Tibial artery (tissue), 4 donors: ENCODE measurements at places on chromosomes 4 and X.

- DNase-seq = no peak
Observed at GRCh38 chr4:119039779-119040178, 95.9 kb upstream of the MYOZ2 start.

- DNase-seq = no peak
Observed at GRCh38 chrX:1480082-1480785, 27.5 kb upstream of the ASMTL start.

DNA sequence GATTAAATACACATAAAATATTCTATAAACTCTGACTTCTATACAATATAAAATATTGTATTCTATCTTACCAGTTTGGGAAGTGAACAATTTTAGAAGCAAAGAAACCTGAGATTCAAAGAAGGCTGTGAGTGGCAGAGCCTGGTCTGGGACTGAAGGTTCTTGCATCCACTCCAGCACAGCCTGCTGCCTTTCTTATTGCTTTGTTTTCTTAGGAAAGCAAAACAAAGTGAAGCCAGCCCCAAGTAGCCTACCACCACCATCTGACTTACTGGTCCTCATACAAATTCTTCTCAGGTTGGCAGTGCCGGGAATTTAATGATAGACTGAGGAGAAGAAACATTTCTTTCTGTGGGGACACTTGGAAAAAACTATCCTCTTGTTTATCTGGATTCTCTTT, 129.7 kb upstream of the SMAD1 start:
- DNase-seq = no peak

GRCh38 chrX:15165832-15166231, 104.1 kb downstream of the ASB9 start:
- no peak for DNase-seq

DNA sequence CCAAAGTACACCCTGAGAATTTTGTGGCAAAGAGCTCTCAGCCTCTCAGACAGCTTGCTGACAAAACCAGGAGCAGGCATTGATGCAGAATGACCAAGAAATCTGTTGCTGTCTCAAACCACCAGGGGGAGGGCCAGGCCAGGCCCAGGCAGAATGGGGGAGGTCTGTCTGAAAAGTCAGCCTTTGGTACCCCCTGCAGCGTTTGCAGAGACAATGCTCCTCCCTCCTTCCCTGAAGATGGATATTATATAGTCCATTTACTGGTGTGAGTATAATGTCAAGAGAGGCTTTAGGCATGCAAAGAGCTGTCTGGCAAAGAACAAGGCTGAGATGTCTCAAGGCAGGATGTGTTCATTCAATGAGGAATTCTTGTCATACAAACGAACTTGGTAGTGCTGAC, 52.9 kb upstream of the TRPC5OS start:
- DNase-seq = no peak

GRCh38 chrX:20547611-20548051, 280.9 kb upstream of the RPS6KA3 start:
- peak; percentile 24 for DNase-seq

DNA sequence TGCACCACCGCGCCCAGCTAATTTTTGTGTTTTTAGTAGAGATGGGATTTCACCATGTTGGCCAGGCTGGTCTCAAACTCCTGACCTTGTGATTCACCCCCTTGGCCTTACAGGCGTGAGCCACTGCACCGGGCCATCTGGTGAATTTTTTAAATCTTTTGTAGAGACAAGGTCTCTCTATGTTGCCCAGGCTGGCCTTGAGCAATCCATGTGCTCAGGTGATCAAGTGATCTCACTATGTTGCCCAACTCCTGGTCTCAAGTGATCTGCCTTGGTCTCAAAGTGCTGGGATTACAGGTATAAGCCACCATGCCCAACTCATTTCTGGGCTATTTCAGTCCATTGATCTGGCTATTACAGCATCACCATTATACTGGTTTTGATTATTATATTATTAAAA, 22.2 kb upstream of the GALNT7 start:
- DNase-seq = no peak

DNA sequence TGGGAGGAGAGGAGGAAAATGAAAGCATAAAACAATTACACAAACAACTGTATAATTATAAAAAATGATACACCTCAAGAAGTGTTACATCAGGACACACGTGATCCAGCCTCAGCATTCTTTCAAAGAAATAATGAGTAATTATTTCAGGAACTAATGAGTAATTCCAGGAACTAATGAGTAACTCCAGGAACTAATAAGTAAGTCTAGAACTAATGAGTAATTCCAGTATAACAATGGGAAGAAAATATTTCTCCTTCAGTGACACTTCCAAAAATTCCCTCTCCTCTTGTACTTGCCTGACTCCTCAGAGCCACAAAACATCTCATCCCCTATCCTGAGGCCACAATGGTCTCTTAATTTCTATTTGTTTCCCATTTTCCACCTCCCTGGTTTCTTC, 63.5 kb upstream of the COL25A1 start:
- DNase-seq = no peak

- DNase-seq = no peak
Observed at GRCh38 chr4:42490015-42490414, 92.7 kb downstream of the SHISA3 start.

DNA sequence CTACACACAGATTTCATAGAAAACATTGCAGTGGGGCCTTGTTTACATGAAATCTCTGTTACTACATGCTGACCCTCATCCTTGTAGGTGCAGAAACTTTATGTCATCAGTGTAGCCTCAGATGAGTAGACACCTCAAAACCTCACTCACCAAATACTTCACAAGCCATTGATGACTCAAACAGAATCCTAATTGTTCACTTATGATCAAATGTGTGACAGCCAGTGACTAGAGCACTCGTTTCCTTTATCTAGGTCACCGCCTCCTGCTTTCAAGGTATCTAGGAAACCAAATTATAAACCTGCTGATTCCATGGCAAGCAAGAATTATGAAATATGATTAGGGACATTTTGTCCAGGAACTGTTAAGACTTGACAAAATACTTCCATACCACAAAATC, 255.8 kb upstream of the GPRIN3 start:
- no peak for DNase-seq

- DNase-seq = no peak
Observed at GRCh38 chrX:38166478-38167083, 54.1 kb downstream of the SRPX start.

- no peak for DNase-seq
Observed at GRCh38 chr4:11954093-11954492, 525.4 kb upstream of the HS3ST1 start.

DNA sequence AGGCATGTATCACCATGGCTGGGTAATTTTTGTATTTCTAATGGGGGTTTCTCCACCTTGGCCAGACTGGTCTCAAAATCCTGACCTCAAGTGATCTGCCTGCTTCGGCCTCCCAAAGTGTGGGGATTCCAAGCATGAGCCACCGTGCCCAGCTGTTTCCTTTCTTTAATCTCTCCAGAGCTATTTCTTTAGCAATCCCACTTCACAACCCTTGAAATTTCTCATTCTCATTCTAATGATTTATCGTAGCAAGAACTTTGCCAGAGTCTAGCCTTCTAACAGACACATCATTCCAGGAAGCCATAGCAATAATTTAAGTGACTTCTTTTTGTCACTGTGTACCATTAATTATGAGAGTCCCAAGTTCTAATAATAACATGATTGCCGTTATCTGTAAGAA, 68.6 kb downstream of the RXFP1 start:
- no peak for DNase-seq

- no peak for DNase-seq
Observed at GRCh38 chrX:29617725-29618124, 597.6 kb upstream of the MAGEB2 start.

- DNase-seq = no peak
Observed at GRCh38 chrX:7285765-7286164, 137.8 kb upstream of the PUDP start.

DNA sequence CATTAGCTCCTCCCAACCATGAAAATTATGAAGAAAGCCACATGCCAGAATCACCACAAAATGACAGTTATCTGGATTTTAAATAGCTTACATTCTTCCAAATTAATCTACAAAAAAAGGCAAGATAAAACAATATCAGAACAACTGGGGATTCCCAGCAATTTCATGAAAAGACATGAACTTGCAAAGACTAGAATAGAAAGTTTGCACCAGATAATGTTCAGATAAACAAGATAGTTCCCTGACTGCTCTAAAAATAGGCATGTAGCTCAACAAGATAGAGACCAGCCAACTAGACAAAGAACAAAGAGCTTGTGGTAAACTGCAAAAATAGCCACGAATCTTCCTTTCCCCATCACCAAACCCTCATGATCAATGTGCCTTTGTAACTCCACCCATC, 30.3 kb upstream of the DDX53 start:
- DNase-seq = no peak

GRCh38 chrX:54044126-54044876, at the start of gene PHF8:
TSS of gene PHF8 (minus strand) at chrX:54044473. CDS start at chrX:54042728, 1,745 bp downstream.
- peak; percentile 92 for DNase-seq

DNA sequence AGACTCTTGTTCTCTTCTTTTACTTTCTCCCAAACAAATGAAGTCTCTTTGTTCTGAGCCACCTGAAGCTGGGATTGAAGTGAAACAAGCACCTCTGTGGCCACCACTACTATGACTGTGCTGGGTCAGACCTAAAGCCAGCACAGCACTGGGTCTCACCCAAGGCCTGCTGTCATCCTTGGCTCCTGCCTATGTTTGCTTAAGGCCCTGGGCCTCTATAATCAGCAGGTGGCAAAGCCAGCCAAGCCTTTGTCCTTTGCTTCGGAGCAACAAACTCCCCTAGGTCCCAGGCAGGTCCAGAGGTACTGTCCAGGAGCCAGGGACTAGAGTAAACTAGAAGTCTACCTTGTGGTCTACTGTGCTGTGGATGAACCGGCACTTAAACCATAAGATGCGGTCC, 220.6 kb upstream of the ARSJ start:
- DNase-seq = no peak

GRCh38 chr4:136219592-136220125, 1312.6 kb downstream of the PCDH18 start:
- DNase-seq = no peak

GRCh38 chr4:8844976-8845690, 26.5 kb downstream of the HMX1 start:
- peak; percentile 11 for DNase-seq

DNA sequence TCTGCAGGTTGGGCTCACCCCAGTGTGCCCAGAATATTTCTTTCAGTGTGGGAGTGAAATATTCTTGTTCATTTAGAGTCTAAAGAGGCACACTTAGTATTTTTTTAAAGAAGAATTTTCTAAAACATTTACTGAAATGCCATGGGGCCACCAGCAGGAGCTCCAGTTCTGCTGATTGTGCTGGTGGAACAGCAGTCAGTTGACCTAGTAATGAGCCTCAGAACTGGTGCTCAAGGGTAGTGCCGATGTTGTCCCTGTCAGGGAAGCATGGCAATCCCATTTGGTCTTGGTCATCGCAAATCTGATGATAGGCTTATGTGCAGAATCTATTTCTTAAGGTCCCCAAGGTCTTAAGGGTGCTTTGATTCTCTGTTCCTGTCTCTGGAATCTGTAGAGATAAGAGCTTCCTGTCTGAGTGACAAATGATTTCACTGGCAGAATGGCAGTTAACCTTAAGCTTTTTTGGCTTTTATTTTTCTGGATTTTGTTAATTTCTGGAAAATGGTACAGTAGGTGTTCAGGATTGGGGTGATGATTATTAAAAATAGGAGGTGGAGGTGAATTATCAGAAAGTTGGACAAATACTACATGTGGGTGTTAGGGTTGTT, 31.3 kb downstream of the JADE1 start:
- DNase-seq = no peak

GRCh38 chr4:27003642-27004113, 143.0 kb downstream of the STIM2 start:
- no peak for DNase-seq

GRCh38 chrX:13934731-13935130, 95.0 kb downstream of the GEMIN8 start:
- DNase-seq = no peak

- DNase-seq = no peak
Observed at GRCh38 chr4:82799006-82799881, 648 bp upstream of the SCD5 start.

- DNase-seq = no peak
Observed at GRCh38 chrX:65688403-65688871, 21.0 kb downstream of the MSN start.

- DNase-seq = no peak
Observed at GRCh38 chr4:42615131-42615763, 41.7 kb downstream of the ATP8A1 start.

DNA sequence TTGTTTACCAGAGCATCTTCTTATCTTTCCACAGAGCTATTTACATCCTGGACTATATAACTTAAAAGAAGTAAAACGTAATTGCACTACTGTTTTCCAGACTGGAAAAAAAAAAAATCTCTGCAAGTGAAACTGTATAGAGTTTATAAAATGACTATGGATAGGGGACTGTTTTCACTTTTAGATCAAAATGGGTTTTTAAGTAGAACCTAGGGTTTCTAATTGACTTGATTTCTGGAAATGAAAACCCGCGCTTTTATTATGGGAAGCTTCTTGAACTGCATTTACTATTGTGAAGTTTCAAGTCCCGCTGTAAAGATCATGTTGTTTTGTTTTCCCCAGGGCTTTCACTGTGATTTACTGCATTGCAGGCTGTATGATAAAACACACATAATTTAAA, 162.7 kb downstream of the STIM2 start:
- DNase-seq = no peak

DNA sequence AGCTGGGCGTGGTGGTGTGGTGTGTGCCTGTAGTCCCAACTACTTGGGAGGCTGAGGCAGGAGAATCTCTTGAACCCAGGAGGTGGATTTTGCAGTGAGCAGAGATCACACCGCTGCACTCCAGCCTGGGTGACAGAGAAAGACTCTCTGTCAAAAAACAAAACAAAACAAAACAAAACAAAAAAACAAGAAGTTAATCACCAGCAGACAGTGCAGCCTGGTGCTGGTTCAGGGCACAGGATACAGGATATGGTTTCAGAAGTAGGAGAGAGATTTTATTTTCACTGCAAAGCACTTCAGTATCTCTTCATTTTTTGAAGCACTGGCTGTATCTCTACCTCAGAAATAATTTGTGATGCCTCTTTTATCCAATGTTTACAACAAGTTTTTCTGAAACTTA, 1222.9 kb upstream of the PRKX start:
- DNase-seq = no peak

GRCh38 chr4:90137555-90137954, 10.4 kb downstream of the CCSER1 start:
- DNase-seq = no peak

DNA sequence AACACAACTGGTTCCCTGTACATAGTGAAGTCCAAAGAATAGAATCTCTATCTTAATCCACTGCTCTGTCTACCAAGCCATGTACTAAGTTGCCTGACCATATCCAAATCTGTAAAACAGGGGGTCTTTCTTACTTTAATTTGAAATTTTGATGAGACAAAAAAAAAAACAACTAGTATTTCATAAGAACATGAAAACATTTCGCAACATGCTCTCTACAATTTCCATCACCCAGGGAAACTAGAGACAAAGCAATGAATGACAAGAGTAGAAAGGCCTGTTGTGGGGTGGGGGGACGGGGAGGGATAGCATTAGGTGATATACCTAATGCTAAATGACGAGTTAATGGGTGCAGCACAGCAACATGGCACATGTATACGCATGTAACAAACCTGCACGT, 279.9 kb downstream of the PPP3CA start:
- no peak for DNase-seq

- DNase-seq = no peak
Observed at GRCh38 chr4:26406346-26406975, 83.8 kb downstream of the CCKAR start.

- no peak for DNase-seq
Observed at GRCh38 chr4:148757171-148757570, 315.0 kb upstream of the NR3C2 start.

- DNase-seq = no peak
Observed at GRCh38 chrX:116462822-116463221, at the start of gene CT83. TSS of gene CT83 (minus strand) at chrX:116462976. CDS start at chrX:116462856, 120 bp downstream.

- DNase-seq = no peak
Observed at GRCh38 chrX:81174286-81174685, 27.4 kb downstream of the HMGN5 start.
